ENCODE measurements at places on chromosomes 2 and 18.

GRCh38 chr2:219175928-219176817, 552 bp downstream of the CNPPD1 start:
- no peak for DNase-seq

DNA sequence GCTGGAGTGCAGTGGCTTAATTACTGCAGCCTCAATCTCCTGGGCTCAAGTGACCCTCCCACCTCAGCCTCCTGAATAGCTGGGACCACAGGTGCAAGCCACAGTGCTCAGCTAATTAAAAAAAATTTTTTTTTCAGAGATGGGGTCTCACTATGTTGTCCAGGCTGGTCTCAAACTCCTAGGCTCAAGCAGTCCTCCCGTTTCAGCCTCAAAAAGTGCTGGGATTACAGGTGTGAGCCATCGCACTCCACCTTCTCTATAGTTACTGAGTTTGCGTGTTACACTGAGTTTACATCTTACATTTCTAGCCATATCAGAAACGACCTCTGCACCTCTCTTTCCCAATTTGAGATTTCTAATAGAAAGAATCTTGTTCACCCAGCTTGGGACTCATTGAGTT, 53.6 kb upstream of the EML4 start:
- DNase-seq, result no peak

DNA sequence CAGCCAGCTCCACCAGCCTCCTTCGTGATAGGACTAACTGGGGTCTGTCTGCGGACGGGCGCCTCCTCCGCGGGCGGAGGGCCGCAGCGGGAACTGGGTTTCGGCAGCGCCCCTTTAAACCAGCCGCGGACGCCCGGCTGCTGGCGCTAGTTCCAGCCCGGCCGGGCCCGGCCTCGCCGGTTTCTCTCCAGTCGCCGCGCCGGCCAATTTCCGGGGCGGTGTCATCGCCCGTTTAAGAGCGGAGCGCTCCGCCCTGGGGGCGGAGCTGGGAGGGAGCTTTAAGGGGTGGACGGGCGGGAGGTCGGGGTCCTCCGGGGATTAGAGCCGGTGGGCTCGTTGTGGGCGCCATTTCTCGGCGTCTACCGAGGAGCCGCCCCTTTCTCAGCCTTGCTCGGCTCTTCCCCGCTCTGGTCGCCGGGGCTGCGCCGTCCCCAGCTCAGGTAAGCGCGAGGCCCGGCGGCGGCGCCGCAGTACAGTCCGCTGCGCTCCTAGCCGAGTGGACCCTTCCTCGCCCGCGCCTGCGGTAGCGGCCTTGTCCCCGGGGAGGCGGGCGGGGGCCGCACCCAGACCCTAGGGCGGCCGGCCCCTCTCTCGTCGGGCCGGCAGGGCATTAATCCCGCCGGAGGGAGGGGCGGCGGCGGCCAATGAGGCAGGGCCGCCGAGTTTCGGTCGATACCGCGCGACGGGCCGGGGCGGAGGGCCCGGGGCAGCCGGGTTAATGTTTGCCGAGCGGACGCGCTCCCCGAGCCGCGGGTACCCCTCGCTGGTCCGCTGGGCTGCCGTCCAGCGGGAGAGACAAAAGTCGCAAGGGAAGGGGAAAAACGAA, at the start of gene EPB41L5:
Gene EPB41L5, plus strand, starts transcription at position 307 of the 826 bp plus-strand sequence. CDS start 6,008 bp downstream, outside the sequence.
- peak; percentile 57 for DNase-seq

DNA sequence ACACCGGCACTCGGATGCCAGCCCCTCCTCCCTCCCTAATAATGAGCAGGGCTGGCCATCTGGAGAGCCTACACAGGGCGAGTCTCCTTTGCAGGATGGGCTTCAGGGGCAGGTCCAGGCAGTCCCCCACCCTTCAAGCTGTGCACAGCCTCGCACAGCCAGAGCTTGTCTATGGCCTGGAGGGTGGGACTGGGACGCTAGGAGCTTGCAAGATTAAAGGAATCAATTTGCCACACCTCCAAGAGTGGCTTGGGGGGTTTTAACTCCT, 43.9 kb upstream of the OTOF start:
- DNase-seq, result no peak

DNA sequence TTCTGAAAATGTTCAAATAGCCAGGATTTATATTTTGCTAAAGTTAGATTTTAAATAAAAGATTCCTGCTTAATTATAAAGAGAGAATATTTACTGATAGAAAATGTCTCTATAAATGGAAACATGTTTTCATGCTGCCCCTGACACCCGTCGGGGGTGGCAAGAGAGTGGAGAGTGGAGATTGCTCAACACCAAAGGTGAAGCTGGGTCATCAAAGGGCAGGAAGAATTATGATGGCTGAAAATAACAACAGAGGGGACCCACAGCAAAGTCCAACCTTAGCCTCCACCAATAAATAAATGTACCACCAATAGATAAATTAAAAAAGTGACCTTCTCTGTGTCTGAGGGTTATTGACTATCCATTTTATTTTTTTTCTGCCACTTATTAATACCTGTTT, 326.8 kb upstream of the GYPC start:
- no peak for DNase-seq

GRCh38 chr2:54894467-54894866, 155.8 kb downstream of the RTN4 start:
- DNase-seq, result no peak

DNA sequence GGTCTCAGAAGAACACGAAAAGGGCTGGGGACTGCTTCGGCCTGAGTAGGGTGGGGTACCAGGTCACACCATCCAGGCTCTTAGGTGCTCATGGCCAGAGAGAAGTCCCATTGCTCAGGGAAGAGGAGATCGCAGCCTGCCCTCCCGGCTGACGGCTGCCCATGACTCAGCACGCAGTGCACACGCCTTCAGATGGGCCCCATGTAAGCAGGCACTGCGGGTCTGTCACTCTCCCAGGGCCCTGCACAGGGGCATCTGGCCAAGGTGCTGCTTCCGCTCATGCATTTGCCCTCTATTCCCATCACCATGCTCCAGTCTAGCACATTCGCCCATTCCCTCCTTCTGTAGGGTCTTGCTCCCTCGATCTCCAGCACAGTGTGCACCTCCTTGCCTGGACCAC, 34.7 kb downstream of the SFXN5 start:
- DNase-seq, result no peak

- DNase-seq, result no peak
These were observed 9.7 kb upstream of the SNED1 start for GRCh38 chr2:240988571-240989271.

GRCh38 chr2:69138793-69139459, 125.9 kb downstream of the ANTXR1 start:
- no peak for DNase-seq

- no peak for DNase-seq
These were observed 5.5 kb upstream of the CYP27A1 start for GRCh38 chr2:218776488-218776887.

DNA sequence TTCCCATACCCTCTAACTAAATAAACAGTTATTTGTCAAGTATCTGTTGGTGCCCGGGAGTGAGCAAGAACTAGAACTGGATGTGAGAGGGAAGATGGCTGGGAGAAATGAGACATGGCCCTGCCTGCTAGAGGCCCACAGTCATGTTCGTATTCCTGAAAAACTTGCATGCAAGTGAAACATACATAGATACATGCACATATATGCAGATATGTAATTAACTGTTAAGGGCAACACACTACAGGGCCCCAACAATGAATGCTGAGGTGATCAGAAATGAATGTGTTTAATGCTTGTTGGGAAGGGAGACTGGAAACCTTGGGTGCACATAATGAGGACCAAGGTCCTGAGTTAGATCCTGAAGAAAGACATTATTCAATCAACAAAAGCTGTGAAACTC, 49.8 kb downstream of the ADD2 start:
- no peak for DNase-seq

DNA sequence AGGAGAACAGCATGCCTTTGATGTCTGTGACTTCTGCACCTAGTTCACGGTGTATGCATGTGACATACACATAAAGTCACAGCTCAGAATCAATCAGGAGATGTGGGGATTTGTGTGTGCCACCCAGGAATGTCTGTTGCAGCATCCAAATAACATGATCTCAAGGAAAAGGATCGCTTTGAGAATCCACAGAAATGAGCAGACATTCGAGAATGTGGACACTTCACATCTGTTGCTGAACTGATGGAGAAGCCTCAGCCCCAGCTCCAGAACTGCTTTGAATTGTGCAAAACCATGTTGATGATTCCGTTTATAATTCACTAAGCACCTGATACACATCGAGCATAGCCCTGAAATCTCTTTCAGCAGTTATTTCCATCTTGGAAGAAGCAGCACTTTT, 208.6 kb downstream of the CMPK2 start:
- no peak for DNase-seq

DNA sequence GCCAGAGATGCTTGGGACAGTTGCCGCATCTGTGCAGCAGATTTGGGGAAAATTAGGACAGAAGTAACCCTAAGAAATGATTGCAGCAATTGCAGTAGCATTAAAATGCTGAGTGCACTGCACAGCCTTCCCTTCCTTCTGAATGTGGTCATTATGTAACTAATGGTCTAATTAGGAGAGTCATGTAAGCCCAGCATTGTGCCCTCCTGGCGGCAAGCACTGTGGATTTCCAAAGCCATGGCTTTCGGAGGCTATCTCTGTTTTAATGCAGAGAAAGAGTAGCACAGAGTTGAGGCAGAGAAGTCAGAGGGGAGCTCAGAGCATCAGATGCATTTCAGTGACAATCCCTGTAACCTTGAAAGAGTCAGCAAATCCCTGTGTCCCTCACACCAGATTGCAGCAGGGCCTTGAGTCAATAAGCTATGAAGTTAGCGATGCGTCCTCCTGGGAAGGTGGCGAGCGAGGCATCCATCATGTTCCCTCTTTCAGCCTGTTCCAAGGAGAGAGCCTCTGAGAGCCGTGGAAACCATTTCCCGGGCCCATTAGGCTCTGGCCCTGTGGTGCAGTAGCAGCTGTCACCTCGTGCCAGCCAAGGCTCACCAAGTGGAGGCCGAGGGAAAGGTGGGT, 307.2 kb downstream of the FBXO15 start:
- DNase-seq, result no peak

DNA sequence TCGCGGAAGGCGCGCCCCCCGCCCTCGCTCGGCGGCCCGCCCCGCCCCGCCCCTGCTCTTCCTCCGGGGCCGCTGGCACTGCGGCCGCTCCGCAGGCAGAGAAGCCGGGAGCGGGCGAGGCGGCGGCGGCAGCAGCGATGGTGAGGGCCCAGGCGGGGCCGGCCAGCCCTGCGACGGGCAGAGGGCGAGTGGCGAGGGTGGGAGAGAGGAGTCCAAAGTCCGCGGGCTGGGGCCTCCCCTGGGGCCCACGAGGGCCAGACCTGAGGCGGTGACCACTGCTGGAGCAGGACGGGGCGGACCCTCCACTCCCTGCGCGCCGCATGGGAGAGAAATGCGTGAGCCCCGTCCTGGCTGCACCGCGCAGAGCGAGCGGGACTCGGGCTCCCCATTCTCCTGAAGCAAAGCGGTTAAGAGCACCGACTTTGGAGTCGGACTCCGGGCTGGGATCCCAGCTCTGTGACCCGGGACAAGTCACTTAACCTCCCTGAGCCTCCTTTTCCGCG, at the start of gene VAMP5:
Gene VAMP5, plus strand, starts transcription at position 78 of the 503 bp plus-strand sequence. Its CDS starts 60 bp downstream, at position 138.
- DNase-seq, result no peak

DNA sequence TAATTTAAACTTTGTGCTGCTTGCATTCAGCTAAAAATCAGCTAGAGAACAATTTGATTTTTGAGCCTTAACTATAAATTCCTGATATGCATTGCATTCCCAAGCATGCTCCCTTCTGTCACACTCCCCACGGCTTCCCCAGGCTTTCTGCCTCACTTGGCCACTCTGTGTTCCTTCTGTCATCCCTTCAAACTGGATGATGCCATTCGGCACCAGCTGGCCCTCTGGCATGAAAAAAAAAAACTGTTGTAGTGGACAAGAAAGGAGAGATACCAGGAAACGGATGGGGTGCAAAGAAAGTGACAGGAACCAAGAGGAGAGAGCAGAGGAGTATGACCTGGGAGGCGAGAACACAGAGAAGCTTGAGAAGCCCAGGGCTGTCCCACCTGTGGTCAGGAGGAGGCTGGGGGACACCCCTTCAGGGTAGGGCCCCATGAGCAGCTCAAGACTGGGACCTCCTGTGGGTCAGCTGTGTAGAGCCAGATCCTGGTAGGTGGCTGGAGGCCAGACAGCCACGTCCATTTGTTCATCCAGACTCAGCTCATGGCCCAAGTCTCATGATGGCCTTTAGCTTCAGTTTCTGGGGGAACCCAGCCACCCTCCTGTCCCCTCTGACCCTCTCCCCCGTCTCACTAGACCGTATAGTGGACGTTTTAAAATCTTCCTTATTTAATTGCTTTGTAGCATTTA, 211.8 kb downstream of the GBX2 start:
- DNase-seq, result no peak

DNA sequence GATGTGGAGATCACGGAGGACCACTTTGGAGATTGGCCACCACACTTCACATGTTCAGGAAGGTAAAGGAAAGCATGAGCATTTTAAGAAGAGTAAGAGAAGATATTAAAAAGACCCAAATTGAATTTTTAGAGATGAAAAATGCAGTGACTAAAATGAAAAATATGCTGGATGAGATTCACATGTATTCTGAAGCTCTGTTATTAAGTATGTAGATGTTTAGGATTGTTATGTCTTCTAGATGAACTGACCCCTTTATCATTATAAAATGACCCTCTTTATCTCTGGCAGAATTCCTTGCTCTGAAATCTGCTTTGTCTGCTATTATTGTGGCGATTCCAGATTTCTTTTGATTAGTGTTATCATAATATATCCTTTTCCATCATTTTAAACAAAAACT, 36.0 kb upstream of the DYNC2LI1 start:
- no peak for DNase-seq

- DNase-seq, result no peak
These were observed 2.4 kb upstream of the MSGN1 start for GRCh38 chr2:17813742-17814473.

DNA sequence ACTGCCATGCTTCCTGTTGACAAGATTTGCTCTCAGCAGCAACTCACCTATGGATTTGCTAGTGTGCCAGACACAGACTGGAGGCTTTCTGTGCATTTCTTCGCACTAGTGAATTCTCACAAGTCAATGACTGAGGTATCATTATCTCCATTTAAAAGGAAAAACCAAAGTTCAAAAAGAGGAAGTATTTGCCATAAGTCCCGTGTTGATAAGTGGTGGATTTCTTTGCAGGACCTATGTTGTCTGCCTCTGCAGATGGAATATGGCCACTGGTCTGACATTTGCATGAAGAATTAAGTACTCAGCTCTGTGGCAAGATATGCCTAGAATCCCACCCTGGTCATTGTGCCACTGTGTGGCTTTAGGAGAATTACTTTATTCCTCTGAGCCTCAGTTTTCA, 299.6 kb downstream of the PAX3 start:
- DNase-seq, result no peak

DNA sequence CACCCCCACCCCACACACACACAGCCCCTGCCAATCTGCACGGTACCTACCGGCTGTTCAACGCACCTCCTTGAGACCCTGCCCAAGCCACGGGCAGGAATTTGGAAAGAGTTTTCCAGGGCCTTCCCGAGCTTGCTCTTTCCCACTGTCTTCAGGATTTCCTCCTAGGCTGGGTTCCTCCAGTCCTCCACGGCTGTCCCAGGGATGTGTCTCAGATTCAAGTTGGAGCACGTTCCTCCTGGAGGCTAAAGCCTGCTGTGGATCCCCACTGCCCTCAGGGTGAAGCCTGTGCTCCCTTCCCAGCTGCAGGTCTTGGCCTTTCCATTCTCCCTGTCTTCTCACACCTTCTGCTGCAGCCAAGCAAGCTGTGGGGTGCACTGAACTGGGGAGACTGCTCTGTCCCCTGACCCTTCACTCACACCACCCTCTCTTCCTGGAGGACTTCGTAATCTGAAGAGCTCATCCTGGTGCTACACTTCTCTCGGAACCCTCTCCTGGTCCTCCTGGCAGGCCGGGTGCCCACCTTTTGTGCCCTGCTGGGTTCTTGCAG, 54.9 kb upstream of the HS6ST1 start:
- no peak for DNase-seq

All from stimulated activated CD4-positive, alpha-beta T cell treated with anti-CD3 and anti-CD28 coated beads, Interleukin-15, amount 100 ng/mL, for 1 hour (primary cell).